CD4-positive, alpha-beta T cell treated with Interleukin-4 for 4 hours (primary cell): ENCODE measurements at places on chromosomes 7 and 10.
A peak's percentile ranks its signal among the peaks of the same experiment; 100 is the strongest.

- no peak for DNase-seq
Measured at GRCh38 chr10:59000162-59000825, 176.1 kb upstream of the PHYHIPL start.

- no peak for DNase-seq
Measured at GRCh38 chr10:84965468-84965867, 637.1 kb downstream of the CCSER2 start.

DNA sequence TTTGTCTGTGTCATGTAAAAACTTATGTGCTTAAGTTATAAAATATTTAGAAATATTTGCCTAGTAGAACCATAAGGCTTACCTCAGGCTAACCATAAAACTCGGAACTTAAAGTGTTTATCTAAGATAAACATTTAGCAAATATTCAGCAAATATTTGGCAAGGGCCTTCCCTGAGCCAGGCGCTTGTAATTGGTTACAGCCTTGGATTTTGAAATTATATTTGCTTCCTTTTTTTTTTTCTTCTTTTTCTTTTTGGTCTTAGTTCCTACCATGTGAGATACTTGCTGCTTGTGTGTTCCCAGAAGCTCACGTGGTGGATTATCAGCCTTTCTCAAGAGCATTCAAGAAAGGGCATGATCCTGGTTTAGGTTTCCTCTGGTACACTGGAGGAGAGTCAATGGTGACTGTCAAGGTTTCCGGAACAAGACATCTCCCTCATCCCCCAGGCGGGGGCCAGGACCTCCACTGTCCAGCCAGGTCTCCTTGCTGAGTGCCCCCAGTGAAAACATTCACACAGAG, 5.2 kb upstream of the BRI3 start:
- no peak for DNase-seq

DNA sequence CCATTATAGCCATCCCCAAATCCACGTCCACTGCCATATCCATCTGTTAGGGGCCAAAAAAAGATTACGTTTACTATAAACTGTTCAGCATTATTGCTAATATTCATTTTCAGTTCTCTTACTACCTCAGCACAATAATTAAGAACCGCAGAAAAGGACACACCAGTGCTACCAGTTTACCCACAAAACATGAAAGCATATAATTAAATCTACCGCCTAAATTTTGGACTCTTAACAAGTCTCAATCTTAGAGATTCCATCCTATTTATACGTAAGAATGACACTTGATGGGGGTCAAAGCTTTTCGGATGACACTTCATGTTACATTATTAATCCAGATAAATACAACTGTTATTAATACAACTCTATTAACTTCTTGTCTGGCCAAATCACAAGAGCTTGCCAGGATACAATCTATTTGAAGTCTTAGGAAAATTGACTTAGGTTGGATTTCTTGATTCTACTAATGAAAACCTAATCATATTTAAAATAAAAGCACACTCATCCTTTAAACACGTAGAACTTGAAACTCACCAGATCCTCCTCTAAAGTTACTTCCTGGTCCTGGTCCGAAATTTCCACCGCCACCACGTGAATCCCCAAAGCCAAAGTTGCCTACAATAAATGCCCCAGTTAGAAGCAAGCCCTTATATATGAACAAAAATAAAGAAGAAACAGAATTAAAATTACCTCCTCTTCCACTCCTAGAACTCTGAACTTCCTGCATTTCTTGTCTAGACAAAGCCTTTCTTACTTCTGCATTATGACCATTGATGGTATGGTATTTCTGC, 4.5 kb downstream of the HNRNPA2B1 start:
- no peak for DNase-seq

GRCh38 chr7:30915005-30915601, 3.5 kb downstream of the AQP1 start:
- DNase-seq = no peak

GRCh38 chr10:106537866-106538265, 626.6 kb downstream of the SORCS1 start:
- no peak for DNase-seq

DNA sequence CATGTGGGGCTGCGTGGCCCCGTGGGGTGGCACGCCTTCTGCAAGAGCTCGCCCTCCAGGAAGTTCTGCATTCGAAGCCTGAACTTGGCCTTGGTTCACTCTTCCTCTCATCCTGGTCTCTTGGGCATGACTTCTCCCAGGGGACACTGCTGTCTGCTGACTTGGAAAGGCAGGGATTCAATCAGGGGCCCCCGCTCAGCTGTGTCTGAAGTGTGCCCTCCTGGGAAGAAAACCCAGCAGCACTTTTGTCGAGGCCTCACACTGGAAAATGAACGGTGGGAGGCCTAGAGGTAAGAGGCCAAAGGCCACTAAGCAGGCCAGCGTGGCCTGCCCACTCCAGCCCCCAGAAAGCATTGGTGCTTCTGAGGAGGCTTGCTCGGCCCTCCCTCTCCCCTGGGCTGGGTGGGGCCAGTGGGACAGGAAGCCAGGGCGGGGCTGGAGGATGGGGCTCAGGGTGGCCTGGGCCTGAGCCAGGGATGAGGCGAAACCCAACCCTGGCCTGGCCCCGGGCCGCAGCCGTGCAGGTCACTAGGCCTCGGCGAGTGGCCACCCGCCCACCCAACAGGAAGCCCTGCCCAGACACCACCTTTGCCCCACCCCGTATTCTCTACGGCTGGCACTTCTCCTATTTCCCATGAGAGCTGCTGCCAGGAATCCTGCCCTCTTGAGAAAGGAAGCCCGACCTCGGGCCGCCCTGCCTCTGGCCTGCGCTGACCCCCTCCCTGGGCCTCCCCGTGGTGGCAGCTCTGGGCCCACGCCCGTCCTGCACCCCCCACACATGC, 81.1 kb downstream of the ZMIZ1 start:
- peak; percentile 28 for DNase-seq

GRCh38 chr10:132799865-132800264, 13.9 kb upstream of the NKX6-2 start:
- DNase-seq = no peak

GRCh38 chr7:137402536-137403352, 59.2 kb upstream of the PTN start:
- DNase-seq = no peak

GRCh38 chr7:159115601-159116501, 28.8 kb downstream of the VIPR2 start:
- DNase-seq = no peak

- DNase-seq = no peak
Measured at GRCh38 chr10:76583711-76584161, 1053.9 kb downstream of the KCNMA1 start.

DNA sequence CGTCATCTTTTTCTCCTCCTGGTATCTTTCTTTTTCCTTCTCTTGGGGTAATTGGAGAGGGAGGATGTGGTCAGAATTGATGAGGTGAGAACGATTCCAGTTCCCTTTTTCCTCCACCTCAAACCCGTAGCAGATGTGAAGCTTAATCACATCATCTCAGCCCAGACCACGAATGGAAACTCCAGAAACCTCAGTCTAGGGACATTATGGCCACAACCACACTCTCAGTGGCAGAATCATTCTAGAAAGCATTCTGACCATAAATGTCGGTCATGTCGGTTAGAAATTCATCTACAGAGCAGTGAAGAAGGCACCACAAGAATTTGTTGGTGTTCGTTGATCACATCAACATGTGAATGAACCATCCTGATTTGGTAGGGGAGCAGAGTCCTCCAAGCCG, 78.7 kb downstream of the GATA3 start:
- peak; percentile 4 for DNase-seq

DNA sequence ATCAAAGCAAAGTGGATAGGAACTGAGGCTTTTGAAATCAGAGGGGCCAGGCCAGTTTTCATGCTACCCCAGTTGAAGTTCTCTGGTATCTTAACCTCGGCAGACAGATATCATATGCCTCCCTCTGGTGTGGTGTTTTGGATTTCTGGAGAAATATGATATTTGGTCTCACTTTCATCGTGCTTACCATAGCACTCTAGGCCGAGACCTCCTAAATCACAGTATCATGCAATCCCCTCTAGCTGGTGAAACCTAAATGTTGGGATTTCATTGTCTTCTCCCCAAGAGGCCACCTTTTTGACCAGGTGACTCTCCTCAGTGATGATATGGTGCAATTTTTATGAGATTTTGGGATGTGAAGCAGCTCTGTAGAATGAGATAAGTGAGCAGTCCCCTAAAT, 183.5 kb downstream of the CREB5 start:
- no peak for DNase-seq

GRCh38 chr10:78672918-78673317, 395.8 kb upstream of the ZMIZ1 start:
- no peak for DNase-seq

GRCh38 chr10:21379143-21379542, 146.3 kb downstream of the SKIDA1 start:
- DNase-seq = no peak

GRCh38 chr10:5354068-5354467, 10.7 kb upstream of the UCN3 start:
- DNase-seq = no peak

- DNase-seq = no peak
Measured at GRCh38 chr10:45514291-45515270, 140.6 kb downstream of the ALOX5 start.

DNA sequence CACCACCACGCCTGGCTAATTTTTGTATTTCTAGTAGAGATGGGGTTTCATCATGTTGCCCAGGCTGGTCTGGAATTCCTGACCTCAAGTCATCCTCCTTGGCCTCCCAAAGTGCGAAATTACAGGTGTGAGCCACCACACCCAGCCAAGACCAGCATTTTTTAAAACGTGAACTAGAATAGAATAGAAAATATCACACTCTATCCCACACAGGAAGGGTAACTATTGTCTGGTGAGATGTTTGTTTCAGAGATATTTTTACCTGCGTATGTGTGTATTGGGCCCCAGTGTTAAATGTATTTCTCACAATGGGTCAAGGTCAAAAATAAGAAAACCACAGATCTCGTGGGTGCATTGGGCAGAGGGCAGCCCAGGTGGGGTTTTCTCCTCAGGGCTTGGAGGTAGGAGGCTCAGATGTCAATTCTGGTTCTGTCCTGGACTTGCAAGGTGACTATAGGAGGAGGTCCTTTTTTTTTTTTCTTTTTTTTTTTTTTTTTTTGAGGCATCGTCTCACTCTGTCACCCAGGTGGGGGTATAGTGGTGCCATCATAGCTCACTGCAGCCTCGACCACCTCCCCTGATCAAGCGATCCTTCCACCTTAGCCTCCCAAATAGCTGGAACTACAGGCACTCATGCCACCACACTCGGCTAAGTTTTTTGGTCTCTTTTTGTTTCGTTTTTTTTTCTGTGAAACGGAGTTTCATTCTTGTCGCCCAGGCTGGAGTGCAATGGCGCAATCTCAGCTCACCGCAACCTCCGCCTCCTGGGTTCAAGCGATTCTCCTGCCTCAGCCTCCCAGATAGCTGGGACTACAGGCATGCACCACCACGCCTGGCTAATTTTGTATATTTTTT, 19.0 kb downstream of the SH2B2 start:
- no peak for DNase-seq

- DNase-seq = no peak
Measured at GRCh38 chr10:68871731-68872342, 29.3 kb upstream of the DDX50 start.

- no peak for DNase-seq
Measured at GRCh38 chr7:36999626-37000485, 275.6 kb upstream of the AOAH start.
